Amniotic stem cell (primary cell): ENCODE measurements at places on chromosomes 1 and 21.

DNA sequence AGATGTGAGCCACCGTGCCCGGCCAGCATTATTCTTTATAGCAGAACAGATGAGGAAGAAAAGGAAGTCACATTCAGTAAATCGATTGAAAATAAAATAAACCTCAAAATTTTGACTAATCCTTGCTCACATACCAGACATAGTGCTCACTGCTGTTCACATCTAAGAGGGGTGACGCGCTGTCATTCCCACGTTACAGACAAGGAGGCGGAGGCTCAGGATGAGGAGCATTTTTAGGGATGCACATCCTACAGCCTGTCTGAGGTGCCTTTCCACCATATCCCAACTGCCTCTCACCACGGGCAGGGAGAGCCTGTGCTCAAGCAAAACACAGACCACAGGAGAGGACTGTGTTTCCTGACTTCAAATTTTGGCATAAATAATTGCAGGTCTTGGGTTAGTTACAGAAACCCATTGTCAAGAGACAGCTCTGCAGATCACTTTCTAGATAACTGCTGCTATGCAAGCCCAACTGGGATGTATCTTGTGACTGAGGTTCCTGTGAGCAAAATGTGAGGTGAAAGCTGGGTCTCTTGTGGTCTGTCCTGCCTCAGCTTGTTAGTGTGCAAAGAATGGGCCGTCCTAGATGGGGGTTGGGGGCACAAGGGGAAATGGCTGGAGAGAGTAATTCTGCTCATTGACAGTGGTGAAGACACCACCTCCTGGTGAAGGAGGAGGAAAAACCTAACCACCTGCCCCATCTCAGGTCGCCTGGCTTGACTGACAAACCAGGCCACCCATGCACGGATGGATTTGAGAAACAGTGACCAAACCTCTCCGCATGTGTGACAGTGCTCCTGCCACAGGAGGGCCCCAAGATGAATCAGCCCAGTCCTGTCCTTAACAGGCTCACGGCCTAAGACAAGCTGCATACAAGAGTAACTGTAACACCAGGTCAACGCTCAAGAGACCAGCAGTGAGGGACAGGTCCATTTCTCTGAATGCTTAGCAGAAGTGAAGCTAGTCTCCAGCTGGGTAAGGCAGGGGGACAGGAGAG, 8.2 kb downstream of the TNN start:
- no peak for DNase-seq

DNA sequence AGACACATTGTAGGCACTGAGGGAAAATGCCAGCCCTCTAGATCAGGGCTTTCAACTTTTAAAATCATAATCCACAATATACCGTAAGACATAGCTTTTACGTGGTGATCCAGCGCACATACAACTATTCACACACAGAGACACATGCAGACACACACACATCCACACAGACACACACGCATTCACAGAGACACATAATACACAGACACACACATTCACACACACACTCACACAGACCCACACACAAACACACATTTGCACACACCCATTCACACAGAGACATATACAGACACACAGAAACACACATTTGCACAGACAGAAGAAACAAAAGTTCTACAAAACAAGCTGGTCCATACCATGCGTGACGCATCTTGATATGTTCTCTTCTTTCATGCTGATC, 244.5 kb downstream of the RHOU start:
- DNase-seq, result no peak

DNA sequence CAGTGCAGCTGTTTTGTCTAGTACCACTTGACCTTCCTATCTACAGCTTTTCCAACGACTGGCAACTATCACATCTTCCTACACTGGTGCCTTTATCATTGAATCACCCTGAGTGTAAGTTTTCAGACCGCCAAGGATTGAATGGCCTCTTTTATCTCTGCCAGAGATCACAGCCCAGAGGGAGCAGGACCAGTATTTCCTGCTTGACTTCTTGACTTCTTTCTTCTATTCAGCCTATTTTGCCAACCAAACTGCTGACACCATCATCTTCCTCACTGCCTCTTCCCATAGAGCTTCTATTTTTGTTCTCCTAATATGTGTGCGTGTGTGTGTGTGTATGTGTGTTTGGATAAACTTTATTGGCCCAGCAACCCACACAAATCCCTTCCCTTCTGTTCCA, 53.8 kb downstream of the SERBP1 start:
- no peak for DNase-seq

DNA sequence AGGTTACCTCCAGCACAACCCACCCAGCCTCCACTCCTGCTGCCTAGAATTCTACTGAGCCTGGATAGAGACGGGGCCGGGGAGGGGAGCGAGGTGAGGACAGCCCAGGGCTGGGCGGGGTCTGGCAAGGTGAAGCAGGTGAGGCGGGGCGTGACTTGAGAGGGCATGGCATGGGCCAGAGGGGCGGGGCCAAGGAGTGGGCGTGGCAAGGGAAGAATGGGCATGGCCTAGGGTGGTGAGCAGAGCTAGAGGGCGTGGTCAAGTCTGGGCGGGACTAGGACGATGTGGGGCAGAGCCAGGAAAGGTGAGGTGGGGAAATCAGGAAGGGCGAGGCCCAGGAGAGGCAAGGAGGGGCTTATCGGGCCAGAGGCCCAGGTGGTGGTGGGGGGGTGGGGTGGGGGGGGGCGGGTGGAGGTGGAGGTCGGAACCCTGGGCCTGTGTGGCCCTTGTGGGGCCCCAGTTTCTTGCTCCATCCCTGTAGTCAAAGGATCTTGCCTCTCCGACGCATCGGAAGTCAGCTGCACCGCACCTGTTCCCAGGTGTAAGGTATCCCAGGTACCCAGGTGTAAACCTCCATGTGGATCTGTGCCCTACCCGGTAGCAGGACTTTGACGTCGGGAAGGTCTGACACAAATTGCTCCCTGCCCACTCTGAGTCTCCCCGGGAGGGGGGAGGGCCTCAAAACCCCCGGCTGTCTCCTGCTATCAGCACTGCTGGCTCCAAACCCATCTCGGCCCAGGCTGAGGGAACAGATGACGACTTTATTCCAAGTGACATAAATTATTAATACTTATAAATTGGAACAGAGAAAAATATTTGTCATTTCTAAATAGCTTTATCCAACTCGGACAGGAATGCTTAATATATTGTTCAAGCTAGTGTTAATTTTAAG, 32.9 kb upstream of the UTS2 start:
- no peak for DNase-seq

GRCh38 chr1:39729030-39729429, 9.7 kb upstream of the PPIE start:
- DNase-seq, result no peak

DNA sequence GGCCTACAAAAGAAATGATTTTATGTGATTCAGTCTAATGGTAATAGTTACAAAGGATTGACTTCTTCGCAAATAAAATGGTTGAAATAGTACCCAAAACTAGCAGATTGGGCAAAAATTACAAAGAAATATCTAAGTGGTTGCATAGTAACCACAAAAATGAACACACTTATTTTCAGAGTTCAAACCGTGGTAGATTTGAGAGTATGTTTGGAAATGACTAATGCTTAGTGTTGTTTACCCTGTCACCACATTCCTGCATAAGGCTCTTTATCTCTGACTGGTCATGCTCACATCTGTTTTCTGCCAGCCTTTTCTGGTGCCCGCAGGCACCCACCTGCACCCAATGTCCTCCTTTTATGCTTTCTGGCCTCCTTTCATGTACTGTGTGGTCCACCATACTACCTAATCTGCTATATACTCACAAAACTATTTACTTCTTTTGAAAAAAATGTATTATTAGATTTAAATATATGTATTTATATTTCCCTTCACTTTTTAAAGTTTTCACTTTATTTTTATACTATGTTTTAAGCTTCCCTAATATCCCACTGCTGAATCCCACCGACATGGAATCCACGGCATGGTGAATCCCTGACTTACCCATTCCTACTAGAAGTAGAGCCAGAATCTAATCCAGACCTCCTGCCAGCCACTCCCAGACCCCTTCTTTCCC, 30.3 kb downstream of the PTPRC start:
- DNase-seq, result peak; percentile 82

- DNase-seq, result no peak
These were observed 45.3 kb upstream of the ITPKB start for GRCh38 chr1:226784081-226785049.

GRCh38 chr1:248127653-248128052, 17.3 kb upstream of the OR2M5 start:
- no peak for DNase-seq

GRCh38 chr1:58864654-58865053, 80.8 kb upstream of the JUN start:
- DNase-seq, result no peak

DNA sequence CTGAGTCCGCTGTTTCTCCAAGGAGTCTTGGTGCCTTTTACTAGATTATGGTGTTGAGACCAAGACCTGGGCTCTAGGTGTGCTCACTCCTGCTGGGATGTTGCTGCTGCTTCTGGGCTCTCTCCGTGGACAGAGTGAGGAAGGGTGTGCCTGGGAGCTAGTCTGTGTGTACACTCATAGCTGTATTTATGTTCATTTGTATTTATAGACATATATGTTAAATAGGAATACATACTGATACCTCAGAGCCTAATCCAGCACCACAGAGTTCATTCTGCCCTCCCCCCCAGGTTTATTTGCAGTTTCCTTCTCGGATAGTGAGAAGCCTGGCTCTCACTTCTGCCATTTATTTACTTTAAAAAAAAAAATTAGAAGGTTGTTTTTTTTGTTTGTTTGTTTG, 12.6 kb downstream of the PCNT start:
- no peak for DNase-seq

DNA sequence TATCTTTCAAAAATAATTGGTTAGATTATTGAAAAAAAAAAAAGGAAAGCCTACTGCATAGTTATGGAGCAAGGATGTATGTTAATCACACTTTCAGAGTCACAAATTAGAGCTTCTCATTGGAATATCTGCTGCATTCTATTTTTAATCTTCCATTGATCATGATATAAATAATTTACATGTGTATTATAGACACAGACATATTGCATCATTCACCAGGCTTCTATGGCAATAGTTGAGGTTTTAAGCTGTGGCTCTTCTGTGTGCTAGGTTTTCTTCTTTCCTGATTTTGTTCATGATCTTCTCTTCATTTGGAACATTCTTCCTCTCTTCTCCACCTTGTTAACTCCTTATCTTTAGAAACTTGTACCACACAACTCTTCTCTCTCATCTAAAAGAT, 123.2 kb upstream of the HMCN1 start:
- DNase-seq, result no peak

DNA sequence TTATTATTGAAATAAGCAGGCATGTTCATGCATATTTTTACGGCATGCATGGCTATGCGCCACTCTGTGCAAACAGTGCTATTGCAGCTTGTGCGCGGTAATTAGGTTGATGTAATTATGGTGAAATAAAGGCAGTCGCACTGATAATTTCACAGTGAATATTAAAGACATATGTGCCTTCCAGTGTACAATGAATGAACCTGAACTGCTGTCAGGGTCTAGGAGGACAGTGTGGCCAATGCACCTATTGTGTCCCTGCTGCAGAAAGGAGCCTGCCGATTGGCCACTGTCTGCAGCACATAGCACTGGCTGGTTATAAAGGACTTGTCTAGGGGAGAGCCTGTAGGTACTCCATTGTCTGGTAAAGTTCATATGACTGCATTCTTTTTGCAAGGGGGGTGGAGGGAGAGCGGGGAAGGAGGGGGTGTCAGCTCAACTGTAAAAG, 340.4 kb downstream of the USP25 start:
- DNase-seq, result no peak

GRCh38 chr1:66679140-66679539, 73.1 kb upstream of the DYNLT5 start:
- DNase-seq, result no peak

GRCh38 chr1:42206164-42206563, 41.6 kb upstream of the GUCA2A start:
- no peak for DNase-seq

- peak; percentile 49 for DNase-seq
These were observed 246.3 kb upstream of the RAB4A start for GRCh38 chr1:229024528-229025130.

GRCh38 chr1:92038695-92039346, 9.0 kb downstream of the EPHX4 start:
- no peak for DNase-seq

- no peak for DNase-seq
These were observed 79.0 kb downstream of the CD58 start for GRCh38 chr1:116491700-116492357.

DNA sequence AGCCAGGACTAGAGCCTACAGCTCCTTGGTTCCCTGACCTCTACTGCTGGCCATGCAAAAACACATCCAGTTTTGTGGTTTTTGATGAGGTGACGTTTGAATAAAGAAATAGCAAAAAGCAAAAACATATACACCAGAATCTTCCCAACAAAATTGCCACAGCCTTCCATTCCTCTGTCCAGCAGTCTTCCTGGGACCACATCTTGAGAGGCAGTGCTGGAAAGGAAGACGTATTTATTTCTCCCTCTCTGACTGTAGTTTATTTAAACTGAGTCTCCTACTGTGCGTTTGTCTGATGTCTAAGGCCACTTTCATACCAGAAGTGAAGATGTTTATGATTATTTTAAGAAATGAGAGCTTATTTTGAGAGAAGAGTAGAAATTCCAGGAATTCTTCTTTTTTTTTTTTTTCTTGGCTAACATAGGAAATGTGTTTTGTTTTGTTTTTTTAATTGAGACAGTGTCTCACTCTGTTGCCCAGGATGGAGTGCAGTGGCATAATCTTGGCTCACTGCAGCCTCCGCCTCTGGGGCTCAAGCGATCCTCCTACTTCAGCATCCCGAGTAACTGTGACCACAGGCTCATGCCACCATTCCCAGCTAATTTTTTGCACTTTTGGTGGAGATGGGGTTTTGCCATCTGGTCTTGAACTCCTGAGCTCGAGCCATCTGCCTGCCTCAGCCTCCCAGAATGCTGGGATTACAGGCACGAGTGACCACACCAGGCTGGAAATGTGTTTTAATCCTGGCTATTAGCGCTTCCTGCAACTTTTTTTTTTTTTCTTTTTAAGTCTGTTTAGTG, 118.5 kb downstream of the ITSN1 start:
- no peak for DNase-seq

DNA sequence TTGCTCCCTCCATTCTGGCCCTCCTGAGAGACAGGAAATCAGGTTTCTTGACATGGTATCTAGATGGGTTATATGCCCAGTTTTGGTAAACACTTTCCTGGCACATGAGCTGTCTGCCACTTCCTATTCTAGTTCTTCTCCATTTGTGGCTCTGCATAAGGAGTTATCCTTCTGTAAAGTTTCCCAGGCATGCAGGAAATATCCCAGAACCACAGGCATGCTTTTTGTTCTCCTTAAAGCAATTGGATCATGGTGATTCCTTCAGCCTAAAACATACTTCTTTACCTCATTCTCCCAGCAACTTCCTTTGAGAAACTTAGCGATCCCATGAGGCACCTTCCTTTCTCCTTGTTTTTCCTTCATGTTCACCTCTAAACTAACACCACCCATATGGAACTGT, 199.8 kb downstream of the CRB1 start:
- no peak for DNase-seq

- DNase-seq, result no peak
These were observed 776 bp upstream of the TNFRSF9 start for GRCh38 chr1:7941437-7941793.

GRCh38 chr1:10980094-10980577, 32.3 kb upstream of the TARDBP start:
- DNase-seq, result peak; percentile 51
